ENCODE measurements at places on chromosomes 16 and 17. TPM values are rescaled to one million over a fixed set of nuclear protein-coding genes. Genes with fewer than 3 reads are reported as not detected.

DNA sequence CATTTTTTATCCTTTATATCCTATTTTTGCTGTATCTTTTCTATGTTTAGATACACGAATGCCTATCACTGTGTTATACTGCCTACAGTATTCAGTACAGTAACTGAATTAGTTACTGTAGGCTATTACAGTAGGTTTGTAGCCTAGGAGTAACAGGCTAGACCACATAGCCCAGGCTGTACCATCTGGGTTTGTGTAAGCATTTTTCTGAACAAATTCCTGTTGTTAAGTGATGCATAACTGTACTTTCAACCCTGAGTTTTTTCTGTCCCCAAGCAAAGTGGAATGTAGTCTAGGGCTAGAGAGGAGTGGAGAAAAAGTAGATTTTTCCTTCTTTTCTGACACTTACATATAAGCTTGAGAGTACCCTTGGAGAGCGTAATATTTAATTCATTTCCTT lies 282.1 kb downstream of the HS3ST3B1 start:
- DNase-seq, result no peak

DNA sequence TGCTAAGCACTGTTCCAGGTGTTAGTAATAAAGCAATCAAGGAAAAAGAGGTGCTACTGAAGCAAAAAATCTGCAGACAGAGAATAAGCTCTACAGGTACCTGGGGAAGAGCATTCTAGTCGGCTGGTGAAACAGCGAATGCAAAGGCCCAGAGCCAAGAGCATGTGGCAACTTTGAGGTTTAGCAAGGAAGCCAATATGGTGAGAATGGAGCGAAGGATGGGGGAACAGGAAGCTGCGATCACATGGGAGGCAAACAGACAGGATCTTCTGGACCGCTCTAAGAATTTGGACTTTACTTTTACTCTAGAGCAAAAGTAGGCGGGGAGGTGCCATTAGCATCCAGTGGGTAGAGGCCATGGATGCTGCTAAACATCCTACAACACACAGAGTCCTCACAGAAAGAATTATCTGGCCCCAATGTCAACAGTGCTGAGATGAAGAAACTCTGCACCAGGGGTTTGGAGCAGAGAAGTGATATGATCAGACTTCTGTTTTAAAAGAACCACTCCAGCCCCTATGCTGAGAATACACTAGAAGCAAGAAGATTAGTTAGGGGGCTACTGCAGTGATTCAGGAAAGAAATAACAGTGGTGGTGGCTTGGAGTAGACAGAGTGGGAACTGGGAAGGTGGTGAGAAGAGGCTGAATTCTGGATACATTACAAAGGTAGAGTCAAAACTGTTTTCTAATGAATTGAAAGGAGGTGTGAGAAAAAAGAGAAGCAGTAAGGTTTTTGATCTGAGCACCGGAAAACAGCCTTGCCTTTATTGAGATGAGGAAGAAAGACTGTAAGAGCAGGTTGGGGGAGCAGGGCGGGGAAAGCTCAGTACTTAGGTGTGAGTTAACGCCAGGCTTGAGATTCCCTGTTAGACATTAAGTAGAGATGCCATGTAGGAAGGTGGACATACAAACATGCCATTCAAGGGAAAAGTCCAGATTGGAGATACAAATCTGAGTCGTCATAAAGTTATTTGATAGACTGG lies 11.0 kb downstream of the EFTUD2 start:
- no peak for DNase-seq

- DNase-seq, result no peak
Observed at GRCh38 chr17:81455387-81455786, 57.2 kb downstream of the ACTG1 start.

DNA sequence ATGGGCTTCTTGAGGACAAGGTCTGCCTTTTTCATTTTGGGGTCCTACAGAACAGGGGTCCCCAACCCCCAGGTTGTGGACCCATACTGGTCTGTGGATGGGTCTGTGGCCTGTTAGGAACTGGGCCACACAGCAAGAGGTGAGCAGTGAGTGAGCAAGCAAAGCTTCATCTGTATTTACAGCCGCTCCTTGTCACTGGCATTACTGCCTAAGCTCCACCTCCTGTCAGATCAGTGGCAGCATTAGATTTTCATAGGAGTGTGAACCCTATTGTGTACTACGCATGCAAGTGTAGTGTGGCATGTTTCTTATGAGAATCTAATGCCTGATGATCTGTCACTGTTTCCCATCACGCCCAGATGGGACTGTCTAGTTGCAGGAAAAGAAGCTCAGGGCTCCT lies 33.9 kb downstream of the ERN1 start:
- no peak for DNase-seq

- DNase-seq, result no peak
Observed at GRCh38 chr16:86631444-86631843, 53.1 kb downstream of the FOXL1 start.

Gene SLC6A2
- total RNA-seq, result 0.09 TPM
